Kidney epithelial cell (primary cell): ENCODE measurements at places on chromosomes 3 and 15.
A peak's percentile ranks its signal among the peaks of the same experiment; 100 is the strongest.

DNA sequence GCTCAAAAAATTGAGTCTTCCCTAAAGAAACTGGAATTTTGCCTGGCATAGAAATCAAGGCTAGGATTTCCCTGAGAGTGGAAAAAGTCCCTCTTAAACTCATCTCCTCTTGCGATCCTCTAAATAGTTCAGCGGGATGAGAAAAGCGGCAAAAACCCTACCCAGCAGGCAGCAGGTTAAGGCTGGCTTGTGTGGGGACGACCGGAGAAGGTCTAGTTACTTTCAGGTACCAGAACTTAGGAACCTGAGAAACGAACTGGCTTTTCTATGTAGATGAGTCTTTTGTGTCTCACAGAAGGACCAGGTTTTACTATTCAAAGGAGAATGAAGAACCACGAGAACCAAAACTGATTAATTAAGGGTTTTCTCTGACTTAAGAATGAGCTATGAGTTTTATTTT lies 523.7 kb upstream of the TGFBR2 start:
- DNase-seq, result no peak

- peak; percentile 54 for DNase-seq
Observed at GRCh38 chr3:179840985-179841384, 188.1 kb downstream of the USP13 start.

GRCh38 chr3:98014268-98014585 lies 20.9 kb downstream of the GABRR3 start:
- DNase-seq, result no peak

DNA sequence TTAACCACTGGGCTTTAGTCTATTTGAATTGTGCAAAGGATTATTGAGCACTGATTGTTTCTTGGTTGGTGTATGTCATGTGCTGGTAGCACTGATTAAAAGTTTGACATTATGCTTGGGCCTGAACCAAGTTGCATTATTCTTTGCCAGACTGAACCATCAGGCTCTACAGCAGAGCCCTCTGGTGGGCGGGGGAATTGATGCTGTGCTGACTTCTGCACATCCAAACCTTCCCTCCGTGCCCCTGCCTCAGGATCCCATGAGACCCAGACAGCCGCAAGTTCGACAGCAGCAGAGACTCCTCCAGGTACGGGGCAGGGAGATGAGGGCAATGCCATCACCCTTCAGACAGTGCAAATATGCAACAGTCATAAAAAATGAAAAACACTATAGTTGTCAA lies 28.4 kb upstream of the P2RY12 start:
- DNase-seq, result no peak

- peak; percentile 47 for DNase-seq
Observed at GRCh38 chr3:22244761-22245521, 493.9 kb upstream of the ZNF385D start.

DNA sequence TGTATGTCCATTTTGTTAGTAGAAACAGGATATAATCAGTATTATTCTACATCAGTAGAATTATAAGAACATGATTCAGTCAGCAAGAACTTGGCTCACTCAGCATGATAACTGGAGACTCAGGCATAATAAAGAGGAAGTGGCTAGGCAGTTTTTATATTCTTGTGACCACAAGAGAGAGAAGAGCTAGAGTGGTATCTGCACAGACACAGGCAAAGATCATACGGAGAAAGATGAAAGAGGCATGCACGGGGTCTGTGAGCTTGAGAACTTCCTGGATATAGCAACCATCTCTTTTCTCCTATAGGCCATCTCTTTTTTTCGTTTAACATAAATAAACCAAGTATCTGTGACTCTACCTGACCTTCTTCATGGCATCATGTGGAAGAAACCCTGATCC lies 46.8 kb downstream of the MYO5A start:
- DNase-seq, result peak; percentile 52

GRCh38 chr3:95343767-95344166 lies 1280.9 kb downstream of the NSUN3 start:
- no peak for DNase-seq

DNA sequence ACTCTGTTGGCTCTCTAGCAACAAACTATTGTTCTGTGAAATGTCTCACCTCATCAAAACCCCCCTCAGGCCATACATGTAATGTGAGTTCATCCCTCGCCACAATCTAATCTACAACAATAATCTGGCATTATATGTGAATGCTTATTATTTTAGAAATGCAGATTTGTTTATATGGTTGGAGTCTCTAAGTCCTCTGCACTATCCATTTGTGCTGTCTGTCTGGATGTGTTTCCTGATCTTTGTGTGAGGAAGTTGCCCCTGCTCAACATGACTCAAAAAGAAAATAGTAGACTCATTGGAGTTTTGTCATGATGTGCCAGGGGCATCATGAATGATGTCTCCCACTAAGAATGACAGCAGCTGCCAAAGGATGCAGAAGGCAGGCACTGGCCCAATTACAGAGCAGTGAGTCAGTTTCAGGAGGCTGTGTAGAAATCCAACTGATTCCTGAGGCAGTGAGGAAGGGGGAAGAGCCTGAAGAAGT lies 161.6 kb upstream of the PDZRN3 start:
- peak; percentile 88 for DNase-seq

- DNase-seq, result no peak
Observed at GRCh38 chr3:185075547-185075946, 77.3 kb downstream of the C3orf70 start.

DNA sequence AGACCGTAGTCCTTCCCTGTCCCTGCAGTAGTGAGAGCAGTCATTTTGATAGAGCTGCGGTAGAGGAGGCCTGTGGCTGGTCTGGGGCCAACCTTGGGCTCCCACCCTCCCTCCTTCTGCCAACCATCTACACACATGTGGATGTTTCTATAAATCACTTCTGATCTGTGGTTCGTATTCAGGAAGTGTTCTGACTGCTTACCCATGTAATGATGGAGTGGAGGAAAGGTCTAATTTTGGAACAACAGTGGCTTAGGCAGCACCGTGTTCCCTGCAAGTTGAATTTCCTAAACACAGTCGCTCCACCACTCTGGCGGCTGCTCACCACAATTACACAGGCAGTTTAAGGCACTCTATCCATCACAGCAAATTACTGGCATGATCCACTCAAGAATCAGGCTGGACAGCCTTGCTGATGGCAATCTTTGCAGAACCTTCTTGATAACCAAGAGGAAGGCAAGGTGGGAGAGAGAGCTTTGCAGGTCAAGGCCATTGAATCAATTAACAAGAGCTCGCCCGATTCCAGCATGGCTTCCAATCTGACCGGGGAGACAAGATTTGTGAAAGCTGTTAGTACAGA lies 104.7 kb upstream of the VEPH1 start:
- no peak for DNase-seq

DNA sequence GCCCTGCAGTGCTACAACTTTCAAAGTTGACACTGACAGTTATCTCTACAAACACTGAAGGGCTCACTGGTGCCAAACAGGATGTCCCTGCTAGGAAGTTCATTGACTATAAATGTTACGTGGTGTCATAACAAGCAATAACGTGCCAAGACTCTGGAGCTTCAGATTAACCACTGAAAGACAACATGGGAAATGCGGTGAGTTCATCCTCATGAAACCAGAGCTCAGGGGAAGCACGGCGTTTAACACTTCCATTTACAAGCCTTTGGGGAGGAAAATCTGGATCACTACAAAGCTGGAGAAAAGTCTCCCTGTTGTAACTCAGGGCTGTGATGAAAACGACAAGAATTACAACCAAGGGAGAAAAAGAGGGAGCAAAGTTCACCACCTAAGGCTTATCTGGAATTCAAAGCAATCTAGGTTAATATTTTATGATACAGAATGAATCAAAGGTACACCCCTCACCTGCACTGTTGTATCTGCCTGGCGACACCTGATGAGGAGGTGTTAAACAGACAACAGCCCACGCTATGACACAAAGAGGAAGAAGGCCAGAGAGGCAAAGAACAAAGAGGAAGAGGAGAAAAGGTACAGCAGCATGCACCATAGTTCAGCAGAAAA lies 27.0 kb downstream of the SHQ1 start:
- no peak for DNase-seq

- DNase-seq, result no peak
Observed at GRCh38 chr3:37072892-37073291, 79.6 kb downstream of the MLH1 start.

DNA sequence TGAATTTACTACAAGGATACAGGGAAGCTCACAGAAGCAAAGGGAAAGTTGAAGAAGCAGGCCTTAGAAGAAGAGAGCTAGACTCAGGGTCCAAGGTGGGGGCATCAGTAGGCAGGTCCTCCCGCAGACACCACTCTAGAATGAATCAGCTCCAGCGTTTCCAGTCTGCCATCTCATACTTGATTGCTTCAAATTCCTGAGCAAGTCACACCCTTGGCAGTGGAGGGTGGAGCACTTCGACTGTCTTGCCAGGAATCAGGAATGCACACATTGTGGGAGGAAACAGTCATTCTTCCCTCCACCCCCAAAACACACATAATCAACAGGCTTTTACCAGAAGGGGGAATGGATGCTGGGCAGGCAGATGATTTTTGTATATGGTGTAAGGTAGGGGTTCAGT lies 78.5 kb downstream of the CHCHD6 start:
- DNase-seq, result peak; percentile 92

DNA sequence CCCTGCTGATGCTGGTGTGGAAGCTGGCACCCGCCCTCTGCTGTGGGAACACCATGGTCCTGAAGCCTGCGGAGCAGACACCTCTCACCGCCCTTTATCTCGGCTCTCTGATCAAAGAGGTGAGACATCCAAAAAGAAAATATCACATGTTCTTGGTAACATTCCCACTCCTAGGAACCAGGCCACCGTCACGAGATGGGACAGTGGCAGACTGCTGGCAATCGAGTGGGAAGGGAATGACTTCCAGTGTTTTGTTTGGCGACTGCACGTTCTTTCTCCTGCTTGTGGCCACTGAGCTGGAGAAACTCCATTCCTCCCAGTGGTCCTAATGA lies 14.3 kb downstream of the ALDH1A3 start:
- DNase-seq, result no peak

- no peak for DNase-seq
Observed at GRCh38 chr15:65076486-65077290, at the start of gene KBTBD13. KBTBD13 (plus strand) TSS chr15:65076746; CDS start chr15:65076816, 70 bp downstream.

- DNase-seq, result no peak
Observed at GRCh38 chr15:39445931-39446330, 134.9 kb upstream of the THBS1 start.

DNA sequence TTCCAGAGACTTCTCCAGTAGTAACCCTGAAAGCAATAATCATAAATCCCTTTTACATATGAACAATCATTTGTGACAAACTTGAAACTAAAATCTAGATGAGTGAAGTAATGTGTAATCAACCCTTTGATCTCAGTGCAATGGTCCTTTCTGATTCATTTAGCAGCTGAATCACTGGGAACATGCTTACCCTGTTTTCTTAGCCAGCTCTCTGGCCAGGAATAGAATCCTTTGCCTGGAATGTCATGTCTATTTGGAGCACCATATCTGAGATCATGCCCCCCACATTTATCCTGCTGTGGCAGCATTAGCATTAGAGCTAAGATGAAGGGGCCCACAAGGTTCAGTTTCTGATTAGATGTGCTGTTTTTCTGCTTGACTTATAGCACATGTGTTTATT lies 309.8 kb downstream of the OXSM start:
- peak; percentile 65 for DNase-seq

- no peak for DNase-seq
Observed at GRCh38 chr3:143421556-143421955, 302.0 kb downstream of the CHST2 start.

GRCh38 chr15:29695489-29696167 lies 126.6 kb downstream of the TJP1 start:
- no peak for DNase-seq

- no peak for DNase-seq
Observed at GRCh38 chr15:75081150-75081549, 57.8 kb downstream of the PPCDC start.

- DNase-seq, result no peak
Observed at GRCh38 chr3:72427624-72428023, 420.6 kb downstream of the SHQ1 start.

DNA sequence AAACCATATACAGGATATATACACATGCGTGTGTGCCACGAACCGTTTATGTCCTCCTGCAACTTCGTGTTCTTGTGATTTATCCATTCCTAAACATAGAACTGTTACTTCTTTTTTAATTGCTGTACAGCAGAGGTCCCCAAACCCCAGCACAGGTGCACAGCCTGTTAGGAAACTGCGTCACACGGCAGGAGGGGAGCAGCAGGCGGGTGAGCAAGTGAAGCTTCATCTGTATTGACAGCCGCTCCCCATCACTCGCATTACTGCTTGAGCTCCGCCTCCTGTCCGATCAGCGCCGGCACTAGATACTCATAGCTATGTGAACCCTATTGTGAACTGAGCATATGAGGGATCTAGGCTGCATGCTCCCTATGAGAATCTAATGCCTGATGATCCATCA lies 34.9 kb upstream of the NRROS start:
- DNase-seq, result no peak

- DNase-seq, result no peak
Observed at GRCh38 chr15:51861557-51862359, 32.3 kb downstream of the TMOD3 start.

- DNase-seq, result no peak
Observed at GRCh38 chr15:97866959-97867358, 93.5 kb upstream of the ARRDC4 start.

DNA sequence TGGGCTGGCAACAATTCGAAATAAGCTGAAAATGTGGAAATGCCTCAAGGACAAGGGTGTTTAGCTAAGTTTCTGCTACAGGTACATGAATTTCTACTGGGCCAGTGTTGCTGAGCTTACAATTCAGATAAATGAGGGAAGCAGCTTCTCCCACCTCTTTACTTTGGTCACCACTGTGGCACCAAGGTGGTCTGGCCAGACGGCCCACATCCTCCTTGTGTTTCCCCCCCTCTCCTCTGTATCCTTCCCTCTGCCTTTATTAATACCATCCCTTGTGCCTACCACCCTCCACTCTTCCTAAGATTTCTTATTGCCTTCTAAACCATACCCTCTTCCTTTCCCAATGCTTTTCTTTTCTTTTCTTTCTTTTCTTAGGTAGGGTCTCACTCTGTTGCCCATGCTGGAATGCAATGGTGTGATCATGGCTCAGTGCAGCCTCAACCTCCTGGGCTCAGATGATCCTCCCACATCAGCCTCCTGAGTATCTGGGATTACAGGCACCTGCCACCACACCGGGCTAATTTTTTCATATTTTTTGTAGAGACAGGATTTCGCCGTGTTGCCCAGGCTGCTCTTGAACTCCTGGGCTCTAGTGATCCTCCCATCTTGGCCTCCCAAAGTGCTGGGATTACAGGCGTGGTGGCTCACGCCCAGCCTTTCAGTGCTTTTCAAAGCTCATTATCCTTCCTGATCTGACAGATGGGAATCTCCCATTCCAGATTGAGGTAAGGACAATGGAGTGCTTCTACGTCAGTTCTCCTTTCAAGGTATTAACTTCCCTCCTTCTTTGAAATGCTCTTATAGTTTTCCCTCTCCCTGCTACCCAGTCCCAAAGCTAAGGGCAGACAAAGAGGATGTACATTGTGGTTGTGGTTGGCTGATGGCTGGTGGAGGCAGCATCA lies 14.8 kb downstream of the ANXA2 start:
- DNase-seq, result no peak
